ENCODE measurements at places on chromosomes 16 and 17.

DNA sequence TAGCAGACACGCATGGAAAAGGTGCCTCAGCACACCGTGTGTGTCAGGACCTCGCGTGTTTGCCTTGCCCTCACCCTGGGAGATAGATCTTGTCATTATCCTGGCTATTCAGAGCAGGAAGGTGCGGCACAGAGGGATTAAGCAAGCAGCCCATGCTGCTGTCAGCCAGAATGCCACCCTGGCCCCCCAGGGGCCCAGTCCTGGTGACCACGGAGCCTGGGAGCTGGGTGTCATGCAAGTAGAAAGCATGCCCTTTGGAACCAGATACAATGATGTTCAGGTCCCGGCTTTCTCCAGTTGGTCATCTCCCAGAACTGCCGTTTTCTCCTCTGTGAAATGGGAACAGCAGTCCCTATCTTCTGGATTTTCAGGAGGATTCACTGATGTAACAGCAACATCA lies 29.9 kb downstream of the CACNG4 start:
- no peak for DNase-seq

DNA sequence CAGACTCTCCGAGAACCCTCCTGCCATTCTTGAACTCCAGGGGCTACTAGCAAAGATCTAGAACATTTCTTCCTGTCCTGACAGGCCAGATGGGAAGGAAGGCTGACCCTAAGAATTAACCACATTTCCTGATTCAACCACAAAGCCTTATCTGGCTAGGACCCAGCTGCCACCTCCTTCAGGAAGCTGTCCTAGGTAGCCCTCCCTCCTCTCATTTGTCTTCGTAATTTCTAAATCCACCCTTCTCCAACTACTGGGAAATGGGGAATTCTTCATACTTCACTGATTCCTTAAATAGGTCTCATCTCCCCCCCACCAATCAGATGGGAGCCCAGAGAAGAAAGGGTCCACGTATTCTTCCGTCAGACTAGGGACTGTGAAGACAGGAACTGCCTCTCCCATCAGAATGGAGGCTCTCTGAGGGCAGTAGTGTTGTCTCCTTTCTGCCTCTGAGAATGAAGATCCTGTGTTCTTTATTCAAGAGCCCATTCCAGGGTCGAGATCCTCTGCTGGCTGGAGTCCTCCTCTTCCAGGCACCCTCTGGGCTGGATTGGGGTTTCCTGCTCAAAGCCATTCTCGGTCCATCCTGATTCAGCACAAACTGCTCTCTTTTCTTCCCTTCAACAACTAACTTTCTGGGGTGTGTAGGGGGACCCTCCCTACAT lies 2.1 kb downstream of the SAMD14 start:
- DNase-seq, result no peak

- DNase-seq, result no peak
These were observed 44.7 kb upstream of the CMIP start for GRCh38 chr16:81399909-81400308.

DNA sequence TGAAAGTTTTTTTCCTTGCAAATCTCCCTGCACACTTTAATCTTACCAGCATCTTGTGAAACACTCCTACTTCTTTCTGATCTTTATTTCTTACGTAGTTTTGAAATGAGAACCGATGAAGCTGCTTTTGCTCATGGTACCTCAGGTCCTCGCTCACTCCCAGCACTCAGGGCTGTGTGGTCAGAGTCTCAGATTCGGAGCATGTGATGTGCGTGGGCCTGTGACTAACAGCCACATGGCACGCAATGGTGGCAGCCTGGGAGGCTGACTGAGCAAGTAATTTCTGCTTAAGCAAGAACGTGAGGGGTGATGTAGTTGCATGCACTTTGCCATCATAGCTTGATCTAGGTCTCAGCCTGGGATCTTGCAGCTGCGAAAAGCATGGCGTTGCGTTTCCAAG lies 624.3 kb downstream of the MAF start:
- no peak for DNase-seq

- DNase-seq, result no peak
These were observed 298.6 kb downstream of the SEC14L1 start for GRCh38 chr17:77439189-77440018.

DNA sequence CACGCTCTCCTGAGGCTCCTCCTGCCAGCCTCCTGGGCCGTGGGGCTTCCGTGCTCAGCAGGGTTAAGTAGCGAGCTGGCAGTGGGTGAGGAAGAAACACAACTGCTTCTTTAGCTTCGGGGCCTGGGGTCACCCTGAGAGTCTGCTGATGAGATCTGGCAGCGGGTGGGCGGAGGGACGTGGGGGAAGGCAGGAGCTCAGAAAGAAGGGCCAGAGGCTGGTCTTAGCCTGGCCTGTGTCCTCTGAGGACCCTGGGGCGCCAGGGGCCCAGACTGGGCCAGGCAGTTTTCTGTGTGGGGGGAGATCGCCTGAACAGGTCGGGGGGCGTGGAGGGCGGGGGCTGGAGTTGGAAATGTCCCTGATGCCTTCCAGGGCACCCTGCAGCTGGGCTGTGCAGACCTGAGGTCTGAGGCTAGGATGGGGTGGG lies 97.8 kb upstream of the GSE1 start:
- DNase-seq, result no peak

DNA sequence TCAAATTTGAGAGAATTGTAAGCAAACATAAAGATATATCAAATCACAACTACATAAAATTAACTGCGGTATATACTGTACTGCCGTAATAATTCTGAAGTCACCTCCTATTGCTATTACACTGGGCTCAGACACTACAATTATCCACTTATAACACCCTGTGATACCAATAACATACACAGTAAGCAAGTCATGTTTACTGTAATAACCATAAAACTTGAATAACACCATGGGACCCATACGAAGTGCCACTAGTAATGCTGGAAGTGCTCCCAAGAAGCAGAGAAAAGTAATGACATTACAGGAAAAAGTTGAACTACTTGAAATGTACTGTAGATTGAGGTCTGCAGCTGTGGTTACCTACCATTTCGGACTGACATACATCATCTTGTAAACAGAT lies 24.0 kb downstream of the CMC2 start:
- no peak for DNase-seq

DNA sequence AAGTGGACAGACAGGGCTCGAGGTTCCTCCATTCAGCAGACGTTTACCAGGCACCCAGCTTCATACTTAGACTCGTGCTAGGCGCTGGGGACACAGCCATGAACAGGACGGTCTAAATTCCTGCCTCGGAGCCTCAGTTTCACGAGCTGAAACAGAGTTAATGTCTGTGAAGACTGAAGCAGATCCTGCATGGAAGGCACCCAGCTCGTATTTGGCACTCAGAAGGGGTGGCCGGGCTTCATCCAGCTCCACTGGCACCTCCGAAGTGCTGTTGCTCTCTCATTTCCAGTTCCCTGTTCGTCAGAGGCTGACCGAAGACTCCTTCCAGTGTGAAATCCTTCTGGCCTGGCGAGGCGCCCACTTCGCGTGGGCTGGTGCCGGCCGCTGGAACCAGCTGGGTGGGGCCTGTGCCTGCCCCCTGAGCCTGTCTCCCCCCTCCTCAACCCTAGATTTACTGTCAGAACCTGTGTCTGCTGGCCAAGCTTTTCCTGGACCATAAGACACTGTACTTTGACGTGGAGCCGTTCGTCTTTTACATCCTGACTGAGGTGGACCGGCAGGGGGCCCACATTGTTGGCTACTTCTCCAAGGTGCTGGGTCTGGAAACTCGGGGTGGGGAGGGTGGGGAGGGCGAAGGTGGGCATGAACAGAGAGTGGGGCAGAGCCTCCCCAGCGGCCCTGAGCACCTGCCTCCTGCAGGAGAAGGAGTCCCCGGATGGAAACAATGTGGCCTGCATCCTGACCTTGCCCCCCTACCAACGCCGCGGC lies 5.8 kb downstream of the PRSS8 start:
- peak; percentile 29 for DNase-seq

GRCh38 chr16:75379911-75380847 lies 53.1 kb downstream of the CFDP1 start:
- peak; percentile 11 for DNase-seq

GRCh38 chr17:44970136-44970741 lies 2.1 kb upstream of the C1QL1 start:
- peak; percentile 25 for DNase-seq

- no peak for DNase-seq
These were observed 10.8 kb downstream of the SMTNL2 start for GRCh38 chr17:4594931-4595684.

- DNase-seq, result no peak
These were observed 696 bp upstream of the PSMC5 start for GRCh38 chr17:63826468-63827001.

GRCh38 chr17:42691021-42691545 lies 8.8 kb downstream of the CNTNAP1 start:
- DNase-seq, result no peak

- no peak for DNase-seq
These were observed 11.1 kb downstream of the COG1 start for GRCh38 chr17:73203788-73204479.

DNA sequence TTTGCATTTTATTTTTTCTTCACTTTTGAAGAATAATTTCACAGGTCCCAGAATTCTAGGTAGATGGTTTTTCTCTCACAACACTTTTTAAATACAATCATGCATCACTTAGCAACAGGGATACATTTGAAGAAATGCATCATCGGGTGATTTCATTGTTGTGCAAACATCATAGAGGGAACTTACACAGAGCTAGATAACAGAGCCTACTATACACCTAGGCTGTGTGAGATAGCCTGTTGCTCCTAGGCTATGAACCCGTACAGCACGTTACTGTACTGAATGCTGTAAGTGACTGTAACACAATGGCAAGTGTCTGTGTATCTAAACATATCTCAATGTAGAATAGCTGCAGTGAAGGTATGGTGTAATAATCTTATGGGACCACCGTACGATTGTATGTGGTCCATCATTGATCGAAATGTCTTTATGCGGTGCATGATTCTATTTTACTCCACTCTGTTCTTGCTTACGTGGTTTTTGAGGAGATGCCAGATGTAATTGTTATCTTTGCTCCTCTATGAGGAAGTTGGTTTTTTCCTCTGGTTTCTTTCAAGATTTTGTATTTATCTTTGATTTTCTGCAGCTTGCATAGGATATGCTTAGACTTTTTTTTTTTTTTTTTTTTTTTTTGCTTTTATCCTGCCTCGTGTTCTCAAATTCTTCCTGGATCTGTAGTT lies 35.5 kb upstream of the TMEM92 start:
- no peak for DNase-seq

GRCh38 chr17:19991252-19991885 lies 13.7 kb upstream of the AKAP10 start:
- DNase-seq, result no peak

DNA sequence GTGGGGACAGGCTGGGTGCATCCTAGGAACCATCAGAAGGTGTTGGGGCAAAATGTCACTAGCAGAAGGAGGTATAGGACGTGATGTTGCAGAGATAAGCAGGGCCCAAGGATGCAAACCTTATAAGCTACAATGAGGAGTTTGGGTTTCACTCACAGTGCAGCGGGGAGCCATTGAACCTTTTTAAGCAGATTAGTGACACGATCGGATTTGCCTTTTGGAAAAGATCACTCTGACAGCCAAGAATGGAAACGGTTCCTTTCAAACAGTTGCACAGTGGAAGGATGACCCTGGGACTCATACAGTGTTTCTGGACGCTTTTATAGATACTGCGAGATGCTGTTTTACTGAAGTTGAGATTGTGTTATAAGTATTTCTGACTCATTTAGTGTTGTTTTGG lies 131.8 kb upstream of the CACNG3 start:
- no peak for DNase-seq

DNA sequence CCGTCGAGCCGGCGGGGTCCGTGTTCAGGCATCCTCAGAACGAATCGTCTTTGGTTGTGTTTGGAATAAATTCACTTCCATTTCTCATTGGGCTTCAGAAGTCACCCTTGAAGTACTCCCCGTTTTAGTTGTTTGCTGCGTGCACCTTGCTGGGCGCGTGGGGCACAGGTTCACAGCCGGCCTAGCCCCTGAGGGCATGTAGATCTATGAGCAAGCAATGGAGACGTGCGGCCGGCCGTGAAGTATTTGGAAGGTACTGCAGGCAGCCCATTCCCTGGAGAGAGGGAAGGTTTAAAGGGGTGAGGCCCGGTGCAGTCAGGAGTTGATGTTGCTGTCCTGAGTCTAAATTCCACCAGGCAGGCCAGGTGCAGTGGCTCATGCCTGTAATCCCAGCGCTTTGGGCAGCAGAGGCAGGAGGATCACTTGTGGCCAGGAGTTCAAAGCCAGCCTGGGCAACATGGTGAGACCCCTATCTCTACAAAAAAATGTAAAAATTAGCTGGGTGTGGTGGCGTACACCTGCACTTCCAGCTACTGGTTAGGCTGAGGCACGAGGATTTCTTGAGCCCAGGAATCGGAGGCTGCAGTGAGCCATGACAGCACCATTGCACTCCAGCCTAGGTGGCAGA lies 714 bp downstream of the ACSF3 start:
- DNase-seq, result no peak

DNA sequence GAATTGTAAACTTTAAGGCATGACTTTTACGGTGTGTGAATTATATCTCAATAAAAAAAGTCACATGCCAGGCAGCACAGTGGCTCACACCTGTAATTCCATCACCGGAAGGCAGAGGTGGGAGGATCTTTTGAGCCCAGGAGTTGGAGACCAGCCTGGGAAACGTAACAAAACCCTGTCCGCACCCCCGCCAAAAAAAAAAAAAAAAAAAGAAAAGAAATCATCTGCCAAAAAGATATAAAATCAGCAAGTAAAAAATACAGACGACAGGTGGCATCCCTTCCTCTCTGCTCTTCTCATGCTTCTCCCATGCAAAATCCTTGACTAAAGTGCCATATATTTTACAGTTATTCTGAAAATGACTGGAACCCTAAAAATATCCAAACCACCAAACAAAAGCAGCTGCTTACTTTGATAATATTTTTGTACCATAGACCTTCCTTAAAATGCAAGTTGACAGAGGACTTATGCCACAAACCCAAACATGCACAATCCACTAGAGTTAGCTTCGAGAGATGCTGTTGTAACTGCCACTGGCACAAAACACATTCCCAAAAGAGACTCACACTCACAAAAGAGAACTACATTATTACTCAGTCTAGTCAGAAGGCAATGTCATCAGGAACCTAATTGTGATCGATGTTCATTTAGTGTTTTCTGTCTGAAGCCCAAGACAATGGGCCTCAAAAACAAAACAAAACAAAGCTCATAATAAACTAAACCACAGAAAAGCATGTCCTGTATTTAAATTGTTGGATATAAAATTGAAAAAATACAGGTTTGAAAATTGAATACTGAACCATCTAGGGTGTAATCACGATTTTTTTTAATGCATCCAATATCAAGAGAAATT lies 2.4 kb downstream of the CRLF3 start:
- DNase-seq, result no peak

- DNase-seq, result no peak
These were observed 231.4 kb downstream of the IRX3 start for GRCh38 chr16:54055191-54055590.

GRCh38 chr17:13490427-13490826 lies 111.3 kb downstream of the HS3ST3A1 start:
- DNase-seq, result no peak

GRCh38 chr16:47695756-47696155 lies 234.6 kb downstream of the PHKB start:
- no peak for DNase-seq

DNA sequence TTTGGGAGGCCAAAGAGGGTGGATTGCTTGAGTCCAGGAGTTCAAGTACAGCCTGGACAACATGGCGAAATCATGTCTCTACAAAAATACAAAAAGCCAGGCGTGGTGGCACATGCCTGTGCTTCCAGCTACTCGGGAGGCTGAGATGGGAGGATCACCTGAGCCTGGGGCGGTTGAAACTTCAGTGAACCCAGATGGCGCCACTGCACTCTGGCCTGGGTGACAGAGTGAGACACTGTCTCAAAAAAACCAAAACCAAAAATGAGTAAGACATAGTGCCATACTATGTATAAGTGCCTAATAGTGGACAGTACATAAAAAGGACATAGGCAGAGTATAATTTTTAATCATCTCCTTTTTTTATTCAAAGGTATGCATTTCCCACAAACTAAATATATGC lies 4.0 kb downstream of the CTC1 start:
- DNase-seq, result no peak

All from midbrain (tissue), 1 donor.